ENCODE measurements at places on chromosomes 2 and 18.
A peak's percentile ranks its signal among the peaks of the same experiment; 100 is the strongest.

- DNase-seq, result peak; percentile 39
These were observed 15.9 kb downstream of the C2orf74 start for GRCh38 chr2:61177727-61178549.

DNA sequence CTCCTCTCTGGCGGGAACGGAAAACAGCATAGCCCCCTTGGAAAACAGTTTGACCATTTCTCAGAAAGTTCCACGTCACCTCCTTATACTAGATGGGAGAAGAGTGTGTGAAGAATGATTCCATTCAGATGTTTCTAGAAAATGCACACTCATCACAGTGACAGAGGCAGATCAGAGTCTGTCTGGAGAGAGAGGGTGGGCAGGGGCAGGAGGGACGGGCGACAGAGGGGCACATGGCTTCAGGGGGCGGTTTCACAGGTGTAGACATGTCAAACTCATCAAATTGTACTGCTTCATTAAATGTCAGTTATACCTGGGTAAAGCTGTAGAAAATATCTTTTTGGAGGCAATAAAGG is 88.8 kb upstream of the TAF1B start:
- DNase-seq, result peak; percentile 52

- DNase-seq, result peak; percentile 62
These were observed at the start of gene ZBTB14 for GRCh38 chr18:5295231-5295920. Gene ZBTB14, minus strand, starts transcription at chr18:5295726. Its CDS starts 2,480 bp downstream, at chr18:5293246.

DNA sequence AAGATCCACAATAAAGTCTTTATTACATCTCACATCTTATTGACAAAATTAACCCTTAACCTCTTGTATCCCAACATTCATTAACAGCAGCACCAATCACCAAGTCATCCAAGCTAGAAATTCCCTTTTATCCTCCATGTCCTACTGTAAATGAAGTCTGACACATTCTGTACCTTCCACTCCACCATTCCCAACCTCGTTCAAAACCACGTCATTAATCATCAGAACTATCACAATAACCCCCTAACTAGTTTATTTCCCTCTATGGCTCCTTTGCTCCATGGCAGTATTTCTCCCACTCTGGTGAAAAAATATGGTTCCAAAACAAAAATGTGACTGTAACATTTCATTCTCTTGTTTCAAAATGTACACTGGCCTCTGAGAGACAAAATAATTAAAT is 1626.2 kb downstream of the LRP1B start:
- DNase-seq, result no peak

DNA sequence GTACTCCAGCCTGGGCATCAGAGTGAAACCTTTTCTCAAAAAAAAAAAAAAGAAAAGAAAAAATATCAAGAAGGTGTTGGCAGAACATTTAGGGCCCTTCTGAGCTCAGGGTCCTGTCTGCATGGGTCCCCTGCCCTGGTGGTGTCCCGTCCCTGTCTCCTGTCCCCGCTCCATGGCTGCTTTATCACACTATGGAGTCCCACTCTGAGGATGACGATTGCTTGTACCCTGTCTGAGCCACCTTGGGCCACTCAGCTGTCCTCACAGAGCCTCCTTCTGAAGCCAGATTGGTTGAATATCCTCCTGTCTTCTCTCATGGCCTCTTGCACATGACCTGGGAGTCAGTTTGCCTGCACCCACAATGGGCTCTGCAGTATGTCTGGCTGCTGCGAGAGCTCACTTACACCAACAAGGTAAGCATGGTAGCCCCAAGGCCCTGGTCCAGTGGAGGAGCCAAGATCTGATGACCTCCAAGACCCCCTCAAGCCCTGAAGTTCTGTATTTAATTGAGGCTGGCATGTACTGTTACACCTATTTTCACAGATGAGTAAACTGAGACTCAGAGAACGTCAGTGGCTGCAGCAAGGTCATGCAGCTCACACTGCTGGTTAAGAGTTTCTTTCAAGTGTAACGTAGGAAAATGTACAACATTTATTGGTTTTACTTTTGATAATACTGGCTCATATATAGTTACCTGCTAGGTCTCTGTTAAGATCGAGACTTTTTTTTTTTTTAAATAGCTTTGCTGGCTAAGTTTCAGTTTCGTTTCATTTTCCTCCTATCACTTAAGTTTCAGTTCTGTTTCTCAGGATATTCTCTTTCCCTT is 16.9 kb upstream of the ZCCHC2 start:
- DNase-seq, result peak; percentile 19

DNA sequence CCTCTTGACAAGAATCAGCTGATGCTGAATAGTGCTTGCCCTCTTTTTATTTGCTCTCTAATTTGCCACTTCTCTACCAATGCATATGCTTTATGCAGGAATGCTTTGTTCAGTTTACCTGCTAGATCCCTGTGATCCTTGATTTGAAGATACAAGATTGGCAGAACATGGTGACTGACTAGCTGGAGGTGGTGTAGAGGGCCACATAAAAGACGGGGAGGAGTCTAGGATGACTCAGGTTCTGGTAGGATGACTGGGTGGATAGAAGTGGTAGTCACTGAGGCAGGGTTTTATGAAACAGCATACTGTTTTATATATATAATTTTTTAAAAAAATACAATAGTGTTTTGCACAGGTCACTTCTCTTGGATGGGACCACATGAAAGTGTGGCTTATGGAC is 6.3 kb upstream of the ADGRF3 start:
- DNase-seq, result peak; percentile 6

- no peak for DNase-seq
These were observed 385.0 kb upstream of the TNP1 start for GRCh38 chr2:217244815-217245214.

- DNase-seq, result no peak
These were observed 40.6 kb upstream of the INHBB start for GRCh38 chr2:120305296-120305695.

DNA sequence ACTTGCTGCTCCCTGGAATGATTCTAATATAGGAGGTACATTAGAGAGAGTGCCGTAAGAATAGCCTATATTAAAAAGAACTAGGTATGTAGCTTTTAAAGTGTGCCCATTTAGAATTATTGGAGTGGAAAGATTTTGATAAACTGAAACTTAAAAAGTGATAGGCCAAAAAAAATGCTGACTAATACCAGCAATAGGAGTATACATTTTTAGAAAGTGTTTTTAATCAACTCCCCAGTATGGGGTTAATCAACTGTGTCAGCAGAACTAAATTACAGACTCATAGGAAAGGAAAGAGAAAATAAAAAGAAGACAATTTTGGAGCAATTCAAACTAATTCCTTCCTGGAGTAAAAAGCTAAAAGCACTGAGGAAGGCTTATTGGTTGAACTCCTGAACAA is 13.3 kb upstream of the MEIS1 start:
- DNase-seq, result no peak

GRCh38 chr18:63099848-63100629 is 219.5 kb downstream of the BCL2 start:
- DNase-seq, result no peak

DNA sequence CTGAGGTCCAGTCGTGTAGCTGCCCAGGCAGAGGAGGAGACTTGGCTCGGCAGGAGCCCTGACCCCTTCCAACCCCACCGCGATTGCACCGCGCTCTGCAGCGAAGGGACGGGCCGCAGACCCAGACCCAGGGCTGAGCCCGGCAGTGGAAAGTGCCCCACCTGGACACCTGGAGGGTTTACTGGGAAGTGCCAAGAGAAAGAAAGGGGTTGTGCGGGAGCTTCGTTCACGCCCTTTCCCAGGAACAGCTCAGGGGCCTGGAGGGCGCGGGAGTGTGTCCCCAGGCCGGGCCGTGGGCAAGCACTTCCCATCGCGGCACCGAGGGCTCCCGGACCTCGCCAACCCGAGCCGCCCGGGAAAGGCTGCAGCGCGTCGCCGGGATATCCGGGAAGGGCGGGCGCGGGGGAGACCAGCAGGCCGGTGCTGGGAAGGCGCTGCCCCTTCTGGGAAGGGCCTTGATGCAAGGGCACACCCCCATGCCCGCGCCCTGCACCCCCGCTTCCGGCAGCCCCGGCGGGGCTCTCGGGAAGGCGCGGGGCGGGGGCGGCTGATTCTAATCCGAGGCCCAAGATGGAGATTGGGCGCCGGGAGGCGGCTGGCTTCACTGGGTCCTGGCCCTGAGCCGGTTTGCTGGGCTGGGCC is 36.1 kb upstream of the MRPL33 start:
- peak; percentile 45 for DNase-seq

DNA sequence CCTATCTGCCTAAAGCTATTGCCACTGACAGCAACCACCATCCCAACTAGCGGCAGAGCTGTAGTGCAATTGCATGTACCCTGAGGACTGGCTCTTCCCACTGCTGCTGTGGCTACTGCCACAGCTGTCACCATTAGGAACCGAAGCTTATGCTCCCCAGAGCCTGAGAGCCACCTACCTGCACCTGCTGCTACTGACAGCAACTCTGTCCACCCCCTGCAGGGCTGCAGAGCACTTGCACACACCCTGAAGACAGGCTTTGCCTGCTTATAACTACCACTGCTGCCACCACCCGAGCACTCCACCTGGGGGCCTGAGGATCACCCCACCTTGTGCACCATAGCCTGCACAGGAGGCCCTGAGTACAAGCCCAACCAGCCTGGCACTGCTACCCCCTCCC is 217.6 kb upstream of the FOSL2 start:
- no peak for DNase-seq

GRCh38 chr2:133673305-133673905 is 105.1 kb upstream of the NCKAP5 start:
- DNase-seq, result no peak

DNA sequence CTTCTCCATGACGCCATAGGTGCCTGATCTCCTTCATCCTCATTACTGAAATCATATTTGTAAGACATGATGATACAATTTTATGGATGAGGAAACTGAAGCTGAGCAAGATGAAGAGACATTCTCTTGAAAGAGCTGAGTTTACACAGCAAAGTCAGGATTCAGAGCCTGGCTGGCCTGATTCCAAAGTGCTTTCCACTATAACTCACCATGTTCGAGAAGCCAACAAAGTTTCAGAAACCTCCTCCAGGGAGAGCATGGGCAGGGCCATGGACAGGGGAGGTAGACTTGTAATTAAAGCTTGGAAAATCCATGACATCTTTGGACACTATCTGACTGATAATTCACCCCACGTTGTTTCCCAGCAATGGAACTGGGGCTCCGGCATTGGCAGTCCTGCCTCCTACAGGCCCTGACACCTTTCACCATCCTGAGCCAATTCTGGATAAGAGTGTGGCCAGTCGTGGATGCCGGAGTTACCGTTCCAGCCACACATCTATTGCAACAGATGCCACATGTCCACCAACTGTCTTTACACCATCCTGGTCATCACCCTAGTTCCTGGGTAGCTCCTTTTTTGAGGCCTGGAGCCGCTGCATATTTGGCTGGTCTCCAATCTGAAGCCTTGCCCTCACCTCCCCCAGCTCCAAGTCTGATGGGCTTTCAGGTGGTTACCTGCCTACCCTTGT is 85.0 kb upstream of the PPP1CB start:
- no peak for DNase-seq

DNA sequence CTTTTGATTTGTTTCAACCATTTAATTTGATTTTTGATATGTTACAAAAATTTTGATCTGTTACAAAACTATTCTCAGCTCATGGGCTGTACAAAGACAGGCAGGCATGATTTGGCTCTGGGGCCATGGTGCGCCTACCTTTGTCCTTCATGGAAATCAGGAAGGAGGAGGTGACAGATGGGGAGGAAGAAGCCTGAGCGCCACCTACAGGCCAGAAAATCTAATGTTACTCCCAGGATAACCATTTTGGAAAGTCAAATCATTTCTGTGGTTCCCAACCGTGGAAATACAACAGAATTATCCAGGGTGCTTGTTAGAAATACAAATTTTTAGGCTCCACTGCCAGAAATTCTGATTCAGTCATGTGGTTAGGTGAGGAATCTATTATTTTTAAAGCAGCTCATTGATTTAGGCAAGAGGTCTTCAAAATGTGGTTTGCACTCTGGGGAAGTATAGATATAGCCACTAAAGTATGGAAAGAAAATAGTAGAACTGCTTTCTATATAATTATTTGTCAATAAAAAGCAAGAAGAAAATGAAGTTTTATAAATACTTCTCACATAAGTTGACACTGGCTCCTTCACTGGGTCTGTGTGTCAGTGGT is 93.9 kb downstream of the EVA1A start:
- no peak for DNase-seq

DNA sequence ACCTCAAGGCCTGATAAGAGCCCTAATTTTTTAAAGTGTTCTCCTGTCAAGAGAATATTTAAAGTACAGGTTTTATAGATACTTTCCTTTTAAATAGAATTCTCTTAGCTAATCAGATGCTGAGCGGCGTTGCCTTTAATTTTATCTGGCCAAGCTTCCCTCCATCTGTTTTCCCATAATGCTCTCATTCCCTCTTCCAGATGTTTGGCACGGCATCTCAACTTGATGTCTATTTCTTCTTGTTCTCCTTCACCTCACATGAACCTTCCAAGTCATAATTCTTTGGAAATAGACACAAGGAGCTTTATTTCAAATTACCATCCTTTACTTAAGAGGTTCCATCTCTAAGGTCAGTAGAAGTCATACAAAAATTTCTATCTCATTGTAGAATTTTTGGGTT is 76.1 kb upstream of the CPO start:
- DNase-seq, result no peak

DNA sequence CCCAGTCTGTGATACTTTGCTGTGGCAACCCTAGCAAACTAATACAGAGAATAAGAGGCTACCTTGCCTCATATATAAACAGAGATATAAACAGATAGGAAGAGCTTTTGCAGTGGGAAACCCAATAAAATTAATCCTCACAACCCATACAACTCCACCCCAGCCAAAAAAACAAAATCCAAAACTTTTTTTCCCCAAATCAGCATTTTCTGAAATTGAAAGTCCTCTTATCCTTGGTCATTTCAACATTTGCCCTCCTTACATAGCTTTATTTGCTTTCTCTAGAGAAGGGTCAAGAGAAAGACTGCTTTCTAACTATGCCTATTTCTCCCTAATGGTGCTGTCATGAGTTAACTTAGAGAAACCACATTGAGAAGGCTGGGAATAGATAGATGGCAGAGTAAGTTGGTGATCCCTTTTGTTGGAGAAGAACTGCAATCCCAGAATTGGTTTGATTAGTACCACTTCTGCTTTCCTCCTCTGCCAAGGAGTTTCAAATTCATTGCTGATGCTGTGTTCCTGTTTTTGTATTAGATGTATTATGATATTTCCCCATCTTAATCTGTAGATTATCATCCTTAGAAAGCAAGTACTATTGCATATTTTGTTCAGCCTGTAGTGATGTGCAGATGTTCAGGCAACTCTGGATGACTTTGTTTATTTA is 76.5 kb upstream of the B3GNT2 start:
- no peak for DNase-seq

GRCh38 chr18:58490238-58490637 is 138.7 kb downstream of the ALPK2 start:
- DNase-seq, result no peak

GRCh38 chr2:231392431-231393148 is 2.9 kb upstream of the B3GNT7 start:
- no peak for DNase-seq

DNA sequence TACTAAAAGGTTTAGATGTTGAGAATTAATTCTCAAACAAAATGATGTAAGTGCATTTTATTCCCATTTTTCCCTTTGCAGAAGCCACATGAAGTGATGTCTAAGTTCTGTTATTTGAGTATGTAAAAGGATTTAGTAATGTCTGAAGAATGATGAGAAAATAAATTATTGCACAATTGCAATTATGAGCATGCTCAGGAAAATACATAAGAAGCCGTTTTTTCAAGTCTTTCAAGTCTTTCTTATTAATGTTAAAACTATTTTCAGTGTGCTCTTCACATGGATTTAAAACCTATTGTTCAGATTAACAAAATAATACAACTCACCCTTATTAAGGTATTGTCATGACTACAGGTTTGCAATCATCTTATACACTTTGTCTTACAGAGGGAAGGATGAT is 331.4 kb upstream of the NETO1 start:
- DNase-seq, result no peak
